ENCODE measurements at places on chromosomes 5 and 9.

- DNase-seq = no peak
Measured at GRCh38 chr5:176553260-176554085, 4.3 kb downstream of the CDHR2 start.

GRCh38 chr5:145965804-145966203, 29.4 kb downstream of the SH3RF2 start:
- DNase-seq = peak; percentile 42

DNA sequence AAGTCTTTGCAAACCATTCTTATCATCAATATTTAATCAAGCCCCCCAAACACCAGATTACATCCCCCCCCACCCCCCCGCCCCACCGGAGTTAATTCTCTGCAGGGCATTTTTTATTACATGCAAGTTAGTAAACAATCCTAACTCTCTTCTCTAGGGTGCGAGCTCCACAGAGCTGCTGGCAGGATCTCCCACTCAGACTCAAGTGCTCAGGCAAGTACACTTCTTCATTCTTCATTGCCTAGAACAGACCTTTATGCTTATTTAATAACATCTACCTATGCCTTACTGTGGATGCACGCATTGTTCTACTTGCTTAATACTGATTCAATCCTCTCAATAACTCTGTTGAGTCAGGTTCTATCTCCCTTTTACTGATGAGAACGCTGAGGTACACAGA, 9.9 kb downstream of the SAXO1 start:
- DNase-seq = no peak

- no peak for DNase-seq
Measured at GRCh38 chr5:172556262-172556661, 84.8 kb upstream of the NEURL1B start.

DNA sequence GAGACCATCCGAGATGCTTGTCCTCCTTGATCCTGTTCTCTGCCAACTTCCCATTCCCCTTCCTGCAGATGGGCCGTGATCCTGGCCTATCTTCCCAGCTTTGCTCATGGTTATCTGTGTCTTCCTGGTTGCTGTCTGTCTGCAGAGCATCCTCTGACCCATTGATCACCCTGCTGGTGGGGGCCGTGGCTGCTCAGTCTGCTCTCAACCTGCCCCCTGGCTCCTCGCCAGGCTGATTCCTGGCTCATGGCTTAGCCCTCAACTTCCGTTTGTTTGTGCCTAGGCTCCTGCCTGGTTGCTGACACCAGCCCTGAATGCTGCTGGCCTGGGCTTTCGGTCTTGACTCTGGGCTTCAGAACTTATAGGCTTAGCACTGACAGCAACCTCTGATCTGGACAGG, 67.1 kb upstream of the SMIM15 start:
- no peak for DNase-seq

DNA sequence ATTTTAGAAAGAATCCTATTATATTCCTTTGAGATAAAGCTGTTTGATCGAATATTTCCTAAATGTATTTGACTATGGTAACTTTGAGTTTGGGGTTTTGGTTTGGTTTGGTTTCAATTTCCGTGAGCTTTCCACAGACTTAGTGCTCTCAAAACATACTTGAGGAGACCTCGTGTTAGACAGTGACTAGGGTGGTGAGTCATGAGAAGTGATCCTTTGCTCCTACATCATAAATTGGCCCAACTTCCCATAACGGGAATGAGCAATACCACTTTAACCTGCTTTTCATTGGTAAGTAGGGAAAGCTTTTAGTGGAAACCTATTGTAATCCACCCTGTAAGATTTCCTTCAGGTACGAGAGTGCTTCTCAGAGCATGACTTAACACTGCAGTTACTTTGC, 3.8 kb upstream of the RASEF start:
- no peak for DNase-seq

- DNase-seq = no peak
Measured at GRCh38 chr5:124231230-124231629, 515.2 kb downstream of the ZNF608 start.

DNA sequence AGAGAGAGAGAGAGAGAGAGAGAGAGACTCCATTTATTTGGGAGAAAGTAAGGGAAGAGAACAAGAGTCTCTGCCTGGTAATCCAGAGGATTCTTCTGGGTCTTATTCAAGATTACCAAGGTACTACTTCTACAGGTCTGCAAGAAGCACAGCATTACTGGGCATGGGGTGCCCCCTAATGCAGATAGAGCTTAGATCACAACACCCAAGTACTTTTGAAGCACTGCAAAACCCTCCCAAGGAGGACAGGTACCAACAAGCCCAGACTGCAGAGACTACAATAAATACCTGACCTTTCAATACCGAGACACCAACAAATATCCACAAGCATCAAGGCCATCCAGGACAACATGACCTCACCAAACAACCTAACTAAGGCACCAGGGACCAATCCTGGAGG, 94.7 kb upstream of the PHF24 start:
- DNase-seq = no peak

DNA sequence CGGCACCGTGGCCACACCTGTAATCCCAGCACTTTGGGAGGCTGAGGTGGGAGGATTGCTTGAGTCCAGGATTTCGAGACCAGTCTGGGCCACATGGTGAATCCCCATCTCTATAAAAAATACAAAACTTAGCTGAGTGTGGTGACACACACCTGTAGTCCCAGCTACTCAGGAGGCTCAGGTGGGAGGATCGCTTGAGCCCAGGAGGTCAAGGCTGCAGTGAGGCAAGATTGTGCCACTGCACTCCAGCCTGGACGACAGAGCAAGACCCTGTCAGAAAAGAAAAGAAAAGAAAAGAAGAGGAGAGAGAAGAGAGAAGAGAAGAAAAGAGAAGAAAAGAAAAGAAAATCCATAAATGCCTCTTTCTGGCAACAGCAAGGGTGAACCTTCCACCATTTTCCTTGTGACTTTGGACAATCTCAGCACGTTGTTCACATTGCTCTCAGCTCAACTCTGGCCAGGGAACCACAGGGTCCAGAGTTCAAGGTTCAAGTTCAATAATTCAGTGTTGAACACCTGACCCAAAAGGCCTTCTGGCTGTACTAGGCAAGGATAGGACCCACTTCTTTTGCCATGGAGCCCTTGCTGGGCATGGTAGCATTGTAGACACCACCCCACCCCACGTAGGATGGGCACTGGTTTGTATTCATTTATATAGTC, 14.6 kb upstream of the DUSP1 start:
- no peak for DNase-seq

DNA sequence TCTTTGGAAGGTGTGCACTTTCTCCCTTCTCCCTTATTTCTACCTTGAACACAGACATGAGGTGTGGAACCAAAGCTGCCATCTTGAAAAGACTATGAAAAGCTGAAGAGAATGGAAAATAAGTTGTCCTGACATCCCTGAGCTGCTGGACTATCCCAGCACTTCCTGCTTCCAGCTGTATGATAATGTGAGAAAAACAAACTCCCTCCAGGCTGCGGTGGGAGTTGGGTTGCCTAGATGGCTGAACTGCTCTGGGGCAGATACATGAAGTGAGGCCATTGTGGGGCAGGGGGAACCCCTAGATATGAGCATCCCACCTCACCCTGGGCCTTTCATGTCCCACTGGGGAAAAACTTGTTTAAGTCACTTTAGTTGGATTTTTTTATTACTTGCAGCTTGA, 82.4 kb downstream of the BOD1 start:
- no peak for DNase-seq

- no peak for DNase-seq
Measured at GRCh38 chr9:134880484-134881312, at the start of gene FCN2. FCN2 (plus strand) TSS chr9:134880810; CDS start chr9:134880822, 12 bp downstream.

Measured in inflammatory macrophage treated with lipopolysaccharide for 1 hour (primary cell).